Gastrocnemius medialis (tissue), 4 donors: ENCODE measurements at places on chromosomes 4 and X. TPM values are rescaled to one million over a fixed set of nuclear protein-coding genes. Genes with fewer than 3 reads are reported as not detected.

DNA sequence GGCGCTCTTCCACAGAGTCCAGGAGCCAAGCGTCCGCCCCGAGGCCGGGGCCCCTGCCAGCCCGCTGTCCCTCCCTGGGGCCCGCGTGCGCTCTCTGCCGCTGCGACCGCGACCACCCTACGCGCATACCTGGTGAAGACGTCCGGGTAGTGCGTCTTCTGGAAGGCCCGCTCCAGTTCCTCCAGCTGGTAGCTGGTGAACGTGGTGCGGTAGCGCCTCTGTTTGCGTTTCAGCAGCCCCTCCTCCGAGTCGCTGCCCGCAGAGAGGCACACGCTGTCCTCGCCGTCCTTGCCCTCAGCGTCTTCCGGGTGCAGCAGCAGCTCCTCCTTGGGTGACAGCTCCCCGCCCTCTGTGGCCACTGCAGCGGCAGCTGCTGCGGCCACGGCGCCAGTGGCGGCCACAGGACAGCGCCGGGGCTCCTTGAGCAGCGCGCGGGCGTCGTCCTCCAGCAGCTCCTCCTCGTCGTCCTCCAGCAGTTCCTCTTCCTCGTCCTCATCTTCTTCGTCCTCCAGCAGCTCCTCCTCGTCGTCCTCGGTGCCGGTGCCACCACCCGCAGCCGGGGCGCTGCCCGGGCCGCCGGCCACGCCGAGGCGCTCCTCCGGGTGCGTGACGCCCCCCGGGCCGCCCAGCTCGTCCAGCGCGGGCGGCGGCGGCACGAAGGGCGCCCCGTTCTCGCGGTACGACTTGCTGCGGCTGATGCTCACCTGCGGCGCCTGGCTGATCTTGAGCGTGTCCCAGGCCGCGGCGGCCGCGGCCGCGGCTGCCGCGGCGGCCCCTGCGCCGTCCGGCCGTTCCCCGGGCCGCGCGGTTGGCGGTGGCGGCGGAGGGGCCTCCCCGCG is 2.8 kb downstream of the ARX start:
- DNase-seq: peak; percentile 72
- H3K4me1 ChIP-seq: no peaks in the 10 kb centered on the region
- H3K4me3 ChIP-seq: peak overlapping the region; percentile 50
- peak overlapping the region; percentile 87 for H3K27ac ChIP-seq

DNA sequence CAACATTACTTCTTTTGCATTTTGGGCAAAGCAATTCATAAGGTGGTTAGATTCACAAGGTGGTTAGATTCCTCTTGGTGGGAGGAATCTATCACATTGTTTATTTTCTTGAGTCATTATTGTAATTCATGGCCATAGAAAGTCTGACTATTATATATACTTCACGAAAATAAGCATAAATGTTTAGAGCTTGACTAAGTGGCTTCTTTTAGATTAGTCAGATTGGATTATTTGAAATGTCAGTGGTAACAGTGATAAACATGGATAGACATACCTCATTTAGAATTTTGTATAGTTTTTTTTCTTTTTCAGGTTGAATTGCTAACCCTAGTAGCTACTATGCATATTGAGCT is 24.9 kb upstream of the DYNLT3 start:
- H3K4me3 ChIP-seq: no peak overlapping the region
- no peaks in the 10 kb centered on the region for H3K27me3 ChIP-seq
- H3K36me3 ChIP-seq: no peaks in the 10 kb centered on the region
- H3K4me1 ChIP-seq: peaks cover 4% of the 10 kb centered on the region
- H3K27ac ChIP-seq: no peak overlapping the region

- H3K4me3 ChIP-seq: no peak overlapping the region
- DNase-seq: no peak
- H3K4me1 ChIP-seq: peaks cover 4% of the 10 kb centered on the region
- no peaks in the 10 kb centered on the region for H3K36me3 ChIP-seq
- H3K27ac ChIP-seq: no peak overlapping the region
These were observed 30.3 kb upstream of the SLC2A9 start for GRCh38 chr4:10051517-10052135.

- no peaks in the 10 kb centered on the region for H3K4me1 ChIP-seq
- no peaks in the 10 kb centered on the region for H3K36me3 ChIP-seq
- H3K27ac ChIP-seq: peak overlapping the region; percentile 56
- no peak for DNase-seq
These were observed 58.5 kb upstream of the CLCN4 start for GRCh38 chrX:10098270-10098713.

GRCh38 chr4:101140228-101140627 is 207.1 kb downstream of the PPP3CA start:
- H3K4me3 ChIP-seq: no peak overlapping the region
- no peak for DNase-seq
- peaks cover 28% of the 10 kb centered on the region for H3K4me1 ChIP-seq
- no peak overlapping the region for H3K27ac ChIP-seq
- no peaks in the 10 kb centered on the region for H3K27me3 ChIP-seq

DNA sequence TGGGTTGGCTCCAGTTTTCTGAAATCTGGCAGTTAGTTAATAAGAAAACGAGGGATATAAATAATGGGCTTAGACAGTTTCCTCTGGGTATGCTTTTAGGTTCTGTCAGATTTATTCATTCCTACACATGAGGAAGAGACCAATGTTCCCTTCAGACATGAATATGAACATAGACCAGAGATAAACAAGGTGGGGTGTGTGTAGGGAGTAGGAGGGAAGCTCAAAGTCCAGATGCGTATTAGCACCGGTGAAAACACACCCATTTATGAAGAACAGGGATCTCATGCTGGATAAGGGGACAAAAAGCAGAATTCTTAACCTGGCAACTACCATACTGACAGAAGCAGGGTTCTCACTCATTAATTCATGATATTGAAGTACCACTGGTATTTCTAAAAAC is 223.0 kb downstream of the SOWAHB start:
- no peaks in the 10 kb centered on the region for H3K36me3 ChIP-seq
- no peak overlapping the region for H3K4me3 ChIP-seq
- H3K27me3 ChIP-seq: no peaks in the 10 kb centered on the region
- no peaks in the 10 kb centered on the region for H3K4me1 ChIP-seq

DNA sequence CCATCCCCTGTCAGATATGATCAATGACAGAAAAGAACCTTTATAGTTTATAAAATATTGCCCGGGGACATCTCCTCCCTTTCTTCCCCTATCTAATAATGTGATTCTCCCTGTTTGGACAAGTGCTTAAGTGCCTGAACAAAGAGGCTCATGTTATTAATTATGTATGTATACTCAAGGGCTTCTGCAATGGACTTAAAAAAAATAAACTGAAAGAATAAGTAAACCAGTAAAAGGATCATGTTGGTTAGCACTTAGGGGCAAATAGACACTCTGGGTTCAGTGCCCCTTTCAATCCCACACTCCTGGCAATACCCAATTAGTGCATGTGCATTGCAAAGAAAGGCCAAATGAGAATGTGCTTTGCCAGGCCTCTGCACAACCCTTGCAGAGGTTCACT is 30.7 kb upstream of the RPS6KA6 start:
- no peaks in the 10 kb centered on the region for H3K4me1 ChIP-seq
- DNase-seq: no peak

DNA sequence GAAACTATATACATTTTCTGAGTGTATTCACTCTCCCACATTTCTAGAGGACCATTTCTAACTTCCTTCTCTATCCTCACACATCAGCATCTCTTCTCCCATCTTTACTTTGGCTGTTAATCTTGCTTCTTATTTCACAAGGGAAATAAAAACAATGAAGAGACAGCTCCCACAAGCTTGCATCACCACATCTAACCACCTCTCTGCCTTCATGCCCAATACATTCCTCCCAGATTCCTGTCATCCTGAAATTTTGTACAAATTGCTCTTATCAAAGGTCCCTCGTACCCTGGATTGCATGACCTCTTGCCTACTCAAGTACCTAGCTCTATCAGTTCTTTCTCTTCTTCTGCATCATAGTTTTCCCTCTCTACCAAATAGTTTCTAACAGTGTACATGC is 215.2 kb downstream of the ANTXR2 start:
- H3K4me1 ChIP-seq: no peaks in the 10 kb centered on the region
- H3K27ac ChIP-seq: no peak overlapping the region
- H3K4me3 ChIP-seq: no peak overlapping the region

DCLK2 gene
- total RNA-seq: 0.36 TPM

PHOX2B gene
- not detected for total RNA-seq

ITGB1BP2 gene
- 17.1 TPM for total RNA-seq

CCDC120 gene
- total RNA-seq: 0.07 TPM
